ENCODE measurements at places on chromosomes 5 and 9. TPM values are rescaled to one million over a fixed set of nuclear protein-coding genes. Genes with fewer than 3 reads are reported as not detected.
A peak's percentile ranks its signal among the peaks of the same experiment; 100 is the strongest.

GRCh38 chr9:130042406-130042884, 544 bp downstream of the FNBP1 start:
- peak; percentile 47 for DNase-seq

GRCh38 chr9:33230756-33231622, 9.0 kb upstream of the SPINK4 start:
- DNase-seq = no peak

The GPR107 gene
- total RNA-seq = 19.4 TPM

GRCh38 chr9:89215342-89215741, 36.7 kb upstream of the SHC3 start:
- DNase-seq = no peak

DNA sequence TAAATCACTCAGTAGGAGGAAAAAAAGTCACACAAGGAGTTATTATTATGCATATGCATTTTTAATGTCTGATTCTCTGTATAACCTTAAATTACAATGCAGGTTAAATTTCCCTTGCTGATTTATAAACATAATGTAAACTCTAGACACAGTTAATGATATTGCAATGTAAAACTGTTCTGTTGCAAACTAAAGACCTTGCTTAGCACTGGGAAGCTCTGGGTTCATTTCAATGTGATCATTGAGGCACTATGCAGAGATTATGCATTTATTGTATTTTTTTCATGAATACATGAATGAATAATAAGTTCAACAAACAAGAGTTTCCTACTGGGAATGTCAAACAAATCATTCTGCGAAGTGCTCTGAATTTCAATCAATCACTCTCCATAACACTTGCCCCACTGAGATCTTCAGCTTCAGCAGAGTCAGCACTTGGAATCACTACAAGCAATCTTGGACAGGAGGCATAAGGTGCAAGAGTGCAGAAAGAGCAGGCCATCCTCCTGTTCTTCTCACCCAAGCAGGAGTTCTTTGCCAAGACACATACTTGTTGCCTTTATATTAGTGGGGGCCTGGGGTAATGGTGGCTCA, 232.1 kb downstream of the CSNK1G3 start:
- no peak for DNase-seq

GRCh38 chr5:151895660-151896030, 29.0 kb downstream of the GLRA1 start:
- no peak for DNase-seq

The DRD1 gene
- not detected for total RNA-seq

DNA sequence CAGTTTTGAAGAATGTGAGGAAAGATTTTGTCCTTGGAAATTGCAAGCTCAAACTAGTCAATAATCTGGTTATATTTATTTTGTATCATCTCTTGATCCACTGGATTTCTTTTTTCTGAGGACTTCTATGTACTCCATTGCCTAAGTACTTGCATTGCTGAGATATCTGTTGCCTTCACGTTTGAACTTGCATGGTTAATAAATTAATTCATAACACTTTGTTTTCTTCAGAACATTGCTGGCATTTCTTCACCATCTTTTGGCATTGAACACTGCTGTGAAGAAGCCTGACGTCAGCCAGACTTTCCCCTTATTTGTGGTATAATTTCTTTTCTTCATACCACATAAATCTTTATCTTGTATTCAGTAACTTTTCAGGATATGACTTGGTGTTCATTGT, 246.0 kb upstream of the KIF2A start:
- no peak for DNase-seq

DNA sequence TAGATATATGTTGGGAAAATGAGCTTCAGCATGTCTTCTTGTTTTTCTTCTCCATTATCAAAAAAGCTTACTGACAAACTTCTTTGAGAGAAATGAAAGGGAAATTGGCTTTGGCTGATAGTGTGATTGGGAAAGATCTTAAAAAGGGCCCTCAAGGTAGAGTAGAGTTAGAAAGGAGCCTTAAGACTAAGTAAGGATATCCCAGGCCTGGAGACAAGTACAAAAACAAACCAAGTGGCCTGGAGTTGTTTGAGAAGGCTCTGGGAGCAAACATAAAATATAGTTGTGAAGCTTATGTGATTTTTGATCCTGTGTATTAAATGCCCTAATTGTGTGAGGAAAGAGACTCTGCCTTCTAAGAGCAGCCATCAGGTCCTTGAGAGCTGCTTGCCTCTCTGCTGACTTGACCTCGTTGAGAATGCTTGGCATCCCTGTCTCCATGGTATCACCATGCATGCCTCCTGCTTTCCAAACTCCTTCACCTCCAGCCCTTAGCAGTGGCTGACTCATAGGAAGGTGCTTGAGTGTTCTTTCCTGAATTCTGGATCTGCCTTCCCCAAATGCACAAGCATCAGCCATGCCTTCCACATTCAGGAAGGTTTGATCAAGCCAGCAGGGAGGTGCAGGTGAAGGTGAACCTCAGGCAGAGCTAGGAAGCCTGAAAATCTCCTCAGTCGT, 78.9 kb downstream of the SMARCA2 start:
- no peak for DNase-seq

DNA sequence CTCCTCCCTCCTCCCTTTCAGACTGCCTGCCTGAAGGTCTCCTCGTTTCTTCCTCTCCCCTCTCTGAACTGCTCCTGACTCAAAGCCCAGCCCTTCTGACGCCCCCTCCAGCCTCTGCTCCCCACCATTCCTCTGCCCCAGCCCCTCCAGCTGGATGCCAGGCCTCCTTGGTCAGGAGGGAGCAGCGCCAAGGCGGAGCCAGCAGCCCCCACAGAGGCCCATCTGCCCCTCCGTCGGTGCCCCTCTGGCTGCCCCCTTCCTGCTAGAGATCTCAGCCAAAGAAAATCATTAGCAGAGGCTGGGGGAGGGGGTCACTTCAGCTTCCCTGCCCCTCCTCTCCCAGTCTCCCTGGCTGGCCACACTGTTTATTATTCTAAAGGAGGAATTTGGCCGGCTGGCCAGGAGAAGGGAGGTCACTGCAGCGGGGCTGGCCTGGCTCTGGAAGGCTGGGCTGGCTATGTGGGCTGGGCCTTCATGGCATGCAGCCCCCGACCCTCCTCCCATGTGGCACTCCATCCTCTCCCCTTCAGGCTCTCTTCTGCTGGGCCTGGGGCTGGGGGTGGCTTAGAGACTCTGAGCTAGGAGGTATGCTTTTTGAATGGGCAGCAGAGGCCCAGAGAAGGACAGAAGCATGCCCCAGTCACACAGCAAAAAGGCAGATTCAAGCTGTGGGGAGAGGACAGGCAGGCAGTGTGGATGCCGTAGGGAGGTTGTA, 16.9 kb downstream of the PDGFRB start:
- no peak for DNase-seq

The STOML2 gene
- total RNA-seq = 271 TPM

GRCh38 chr9:97673922-97674321, 23.2 kb downstream of the XPA start:
- no peak for DNase-seq

GRCh38 chr5:154349626-154350264, 96.1 kb upstream of the SAP30L start:
- no peak for DNase-seq

- no peak for DNase-seq
Observed at GRCh38 chr5:110899566-110900412, 161.0 kb downstream of the SLC25A46 start.

The PCDHB6 gene
- not detected for total RNA-seq

The SLC27A4 gene
- 22.8 TPM for total RNA-seq

The TLX3 gene
- total RNA-seq = not detected

DNA sequence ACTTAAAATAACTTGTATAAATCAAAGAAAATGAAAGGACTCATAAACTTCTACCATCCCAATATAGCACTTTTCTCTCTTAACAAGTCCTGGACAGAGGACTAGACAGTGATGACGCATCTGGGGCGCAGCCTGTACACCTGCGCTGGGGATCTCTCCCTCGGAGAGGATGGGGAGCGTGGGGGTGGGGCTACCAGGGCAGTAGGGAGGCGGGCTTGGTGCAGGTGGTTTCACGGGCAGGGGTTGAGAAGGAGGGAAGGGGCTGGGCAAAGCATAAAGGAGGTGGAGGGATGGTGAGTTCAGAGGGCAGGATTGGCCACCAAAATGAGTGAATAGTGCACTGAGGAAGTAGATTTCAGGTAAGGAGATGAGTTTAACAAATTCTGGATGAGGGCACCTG, 41.1 kb downstream of the STC2 start:
- DNase-seq = no peak

- DNase-seq = no peak
Observed at GRCh38 chr5:140295414-140295813, 7.5 kb downstream of the PFDN1 start.

GRCh38 chr5:5252106-5252505, 112.0 kb downstream of the ADAMTS16 start:
- DNase-seq = no peak

GRCh38 chr5:175797521-175798038, 73.8 kb upstream of the CPLX2 start:
- DNase-seq = no peak

The CDO1 gene
- total RNA-seq = 0.37 TPM

DNA sequence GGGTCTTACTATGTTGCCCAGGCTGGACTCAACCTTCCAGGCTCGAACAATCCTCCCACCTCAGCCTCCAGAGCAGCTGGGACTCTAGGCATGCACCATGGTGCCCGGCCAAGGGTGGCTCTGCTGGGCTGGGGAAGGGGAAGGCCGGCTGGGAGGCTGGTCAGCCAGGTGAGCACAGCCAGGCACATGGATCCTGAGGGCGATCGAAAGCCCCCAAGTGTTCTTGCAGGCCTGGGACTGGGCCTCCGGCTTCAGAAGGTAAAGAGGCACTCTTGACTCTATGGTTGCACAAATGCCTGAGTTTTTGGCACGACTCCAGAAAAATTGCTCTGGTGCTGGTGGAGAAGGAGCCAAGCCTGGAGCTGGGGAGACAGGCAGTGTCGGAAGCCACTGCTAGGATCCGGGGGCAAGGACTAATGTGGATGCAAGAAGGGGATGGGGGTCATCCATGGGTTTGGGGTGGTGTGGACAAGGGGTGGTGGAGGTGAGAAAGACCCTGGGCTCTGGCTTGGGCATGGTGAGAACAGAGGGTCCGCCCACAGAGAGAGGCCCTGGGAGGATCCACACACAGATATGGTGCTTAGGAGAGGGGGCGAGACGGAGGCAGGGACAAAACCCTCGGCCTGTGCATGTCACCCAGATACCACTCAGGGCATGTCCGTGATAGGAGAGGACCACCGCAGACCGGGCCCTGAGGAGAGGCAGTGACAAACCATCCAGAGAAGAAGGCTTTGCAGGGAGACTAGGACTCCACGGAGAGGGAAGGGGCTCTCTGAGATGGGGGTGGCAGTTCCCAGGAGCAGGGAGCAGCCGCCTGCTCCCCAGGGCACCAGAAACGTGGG, 51.1 kb upstream of the COL5A1 start:
- DNase-seq = no peak

DNA sequence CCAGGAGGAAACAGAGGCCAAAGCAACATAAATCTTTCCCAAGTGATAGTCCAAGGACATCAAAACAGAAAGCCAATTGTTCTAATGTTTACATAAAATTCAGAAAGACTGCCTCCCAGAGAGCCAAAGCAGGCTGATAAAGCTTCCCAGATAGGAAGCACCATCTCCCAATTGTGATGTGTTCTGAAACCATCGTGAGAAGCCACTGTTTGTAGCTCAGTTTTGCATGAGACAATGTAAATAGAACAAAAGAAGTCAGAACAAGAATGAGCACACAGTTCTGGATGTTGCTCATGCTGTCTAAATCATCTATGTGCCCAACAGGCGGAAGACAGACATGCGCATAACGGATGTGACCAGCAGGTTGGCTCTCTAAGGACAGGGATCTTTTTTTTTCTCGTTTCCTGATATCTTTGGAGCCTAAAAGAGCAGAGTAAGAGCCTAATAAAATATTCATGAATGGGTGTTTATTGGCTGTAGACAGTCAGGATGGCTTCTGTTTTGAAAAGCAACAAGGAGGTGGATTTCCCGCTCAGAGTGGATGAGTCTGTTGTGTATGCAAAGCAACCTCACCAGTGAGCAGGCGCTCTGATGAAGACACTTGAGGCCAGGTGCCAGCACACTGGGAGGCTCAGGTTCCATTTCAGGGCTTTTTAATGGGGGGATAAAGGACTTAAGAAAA, 113.6 kb downstream of the GNA14 start:
- no peak for DNase-seq

DNA sequence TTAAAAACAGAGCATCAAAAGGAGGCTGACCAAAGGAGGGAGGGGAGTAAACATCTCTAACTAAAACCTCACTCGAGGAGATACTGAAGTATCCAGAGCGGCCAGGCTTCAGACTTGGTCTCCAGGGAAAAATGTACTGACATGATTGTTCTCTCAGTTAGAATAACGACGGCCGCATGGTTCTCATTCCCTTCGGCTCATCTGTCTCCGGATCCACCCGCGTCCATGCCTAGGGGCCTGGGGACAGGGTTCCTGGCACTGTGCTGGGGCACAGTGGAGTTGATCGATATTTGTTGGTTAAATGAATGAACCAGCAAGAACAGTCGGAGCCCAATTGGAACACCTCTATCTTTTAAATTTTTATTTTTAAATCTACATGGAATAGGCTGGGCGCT, 167.1 kb upstream of the PHYKPL start:
- DNase-seq = no peak
